ENCODE measurements at places on chromosomes 1 and 21.

- DNase-seq, result no peak
Measured at GRCh38 chr21:44466996-44467858, 11.9 kb downstream of the LRRC3 start.

- no peak for DNase-seq
Measured at GRCh38 chr1:92933459-92933858, 27.8 kb downstream of the DIPK1A start.

DNA sequence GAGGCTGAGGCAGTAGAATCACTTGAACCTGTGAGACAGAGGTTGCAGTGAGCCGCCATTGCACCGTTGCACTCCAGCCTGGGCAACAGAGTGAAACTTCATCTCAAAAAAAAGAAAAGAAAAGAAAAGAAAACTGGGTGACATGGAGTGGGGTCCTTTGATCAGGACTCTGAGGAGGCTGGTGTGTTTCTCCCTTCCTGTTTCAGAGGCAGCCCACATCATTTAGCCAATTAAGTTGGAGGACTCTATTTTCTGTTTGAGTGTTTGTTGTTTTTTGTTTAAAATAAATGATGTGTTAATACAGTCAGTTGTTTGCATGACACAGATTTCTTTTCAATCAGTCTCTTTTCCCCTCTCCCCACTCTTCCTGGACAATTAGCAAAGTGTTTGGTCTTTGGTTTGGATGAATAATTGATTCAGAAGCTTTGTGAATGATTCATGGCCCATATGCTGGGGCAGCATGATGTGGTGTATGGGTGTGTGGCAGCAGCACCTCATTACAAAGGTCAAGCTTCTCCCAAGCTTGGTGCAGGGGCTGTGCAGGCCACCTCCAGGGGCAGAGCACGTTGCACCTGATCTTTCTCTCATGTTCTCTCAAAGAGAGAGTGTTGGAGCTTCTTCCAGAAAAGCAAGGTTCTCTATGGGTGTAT, 48.8 kb downstream of the CACNA1E start:
- no peak for DNase-seq

- no peak for DNase-seq
Measured at GRCh38 chr1:61093525-61094137, 11.3 kb downstream of the NFIA start.

DNA sequence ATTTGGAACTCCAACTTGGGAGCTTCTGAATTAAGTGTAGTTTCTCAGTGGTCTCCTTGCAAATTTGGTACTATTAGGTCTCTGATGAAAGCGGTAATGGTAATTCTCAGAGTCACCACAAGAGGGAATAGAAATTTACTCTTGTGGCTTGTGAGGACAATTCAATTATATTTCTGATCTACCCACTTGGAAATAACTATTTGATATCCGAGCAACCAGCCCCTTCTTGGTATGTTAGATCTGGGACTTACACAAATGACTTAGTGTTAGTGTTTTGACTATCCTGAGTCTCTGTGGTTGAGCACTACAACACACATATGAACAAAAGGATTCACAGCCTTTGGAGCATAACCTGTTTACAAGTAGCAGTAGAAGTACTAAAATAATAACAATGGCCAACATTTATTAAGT, 68.1 kb downstream of the RPS6KA1 start:
- DNase-seq, result peak; percentile 17

DNA sequence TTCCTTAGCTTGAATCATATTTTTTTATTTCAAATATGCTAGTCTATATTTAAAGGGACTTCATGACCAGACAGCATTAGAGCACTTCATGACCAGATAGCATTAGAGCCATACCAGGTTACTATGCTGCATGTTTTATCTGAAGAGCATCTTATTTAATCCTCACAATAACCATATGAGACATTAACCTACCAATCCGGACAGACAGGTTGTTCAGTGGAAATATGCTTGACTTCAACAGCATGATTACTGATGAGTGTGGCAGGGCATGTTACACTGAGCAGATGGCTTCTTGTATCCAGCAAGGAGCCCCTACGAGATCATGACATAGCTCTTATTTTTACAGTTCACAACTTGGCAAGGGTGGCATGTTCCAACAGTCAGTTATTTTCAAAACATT, 85.0 kb upstream of the KCTD3 start:
- no peak for DNase-seq

- DNase-seq, result no peak
Measured at GRCh38 chr1:234528074-234528865, 49.3 kb upstream of the TARBP1 start.

DNA sequence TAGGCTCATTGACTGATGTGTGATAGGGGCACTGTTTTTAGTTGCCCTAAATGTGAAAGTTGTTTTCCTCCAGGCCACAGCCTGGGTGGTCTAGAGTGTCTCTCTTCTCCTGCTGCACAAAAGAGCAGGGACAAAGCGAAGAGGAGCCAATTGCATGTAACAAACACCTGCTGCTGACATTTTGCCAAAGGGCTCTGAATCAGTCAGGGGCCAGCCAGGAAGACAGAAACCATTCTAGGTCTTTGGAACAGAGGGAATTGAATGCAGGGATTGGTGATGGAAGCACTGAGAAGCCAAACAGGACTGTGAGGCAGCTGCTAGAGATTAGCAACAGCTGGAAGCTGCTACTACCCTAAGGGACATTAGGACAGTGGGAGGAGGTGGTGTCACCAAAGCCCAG, 185.3 kb upstream of the POU3F1 start:
- DNase-seq, result no peak

GRCh38 chr1:155081472-155082300, 3.0 kb downstream of the EFNA3 start:
- DNase-seq, result no peak

DNA sequence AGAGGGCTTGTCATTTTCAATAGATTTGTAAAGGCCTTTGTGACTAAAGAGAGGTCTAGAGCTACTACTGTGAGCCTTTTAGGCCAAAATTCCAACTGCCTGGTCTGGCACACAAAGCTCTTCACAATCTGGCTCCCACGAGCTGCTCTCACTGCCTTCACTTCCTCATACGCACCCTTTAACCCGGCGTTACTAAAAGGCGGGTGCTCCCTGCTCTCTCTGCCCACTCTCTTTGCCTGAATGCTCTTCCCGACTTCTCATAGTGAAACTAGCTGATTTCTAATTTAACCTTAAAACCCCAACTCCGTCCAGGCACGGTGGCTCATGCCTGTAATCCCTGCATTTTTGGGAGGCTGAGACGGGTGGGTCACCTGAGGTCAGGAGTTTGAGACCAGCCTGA, 14.2 kb downstream of the BSDC1 start:
- DNase-seq, result no peak

GRCh38 chr1:161238039-161238473, at the start of gene NR1I3:
Gene NR1I3, minus strand, starts transcription at chr1:161238203. Its CDS starts 1,638 bp downstream, at chr1:161236565.
- DNase-seq, result no peak

- DNase-seq, result no peak
Measured at GRCh38 chr1:8670371-8670818, 147.0 kb downstream of the RERE start.

DNA sequence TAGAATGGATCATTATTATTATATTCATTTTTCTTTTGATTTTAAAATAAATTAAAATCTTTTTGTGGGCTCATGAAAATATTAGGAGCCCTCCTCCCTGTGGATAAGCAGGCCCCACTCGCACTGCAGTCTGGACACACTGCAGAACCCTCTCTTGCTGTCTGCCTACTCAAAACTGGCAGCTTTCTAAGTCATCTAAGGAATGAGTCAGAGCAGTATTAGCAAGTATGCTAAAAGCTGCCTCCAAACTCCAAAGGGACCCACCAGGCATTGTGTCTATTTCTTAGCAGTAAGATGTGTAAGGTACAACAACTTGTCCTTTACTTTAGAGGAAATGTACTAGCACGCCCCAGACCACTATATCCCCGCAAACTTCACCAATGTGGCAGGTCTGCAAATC, 108.8 kb downstream of the SYF2 start:
- DNase-seq, result no peak

DNA sequence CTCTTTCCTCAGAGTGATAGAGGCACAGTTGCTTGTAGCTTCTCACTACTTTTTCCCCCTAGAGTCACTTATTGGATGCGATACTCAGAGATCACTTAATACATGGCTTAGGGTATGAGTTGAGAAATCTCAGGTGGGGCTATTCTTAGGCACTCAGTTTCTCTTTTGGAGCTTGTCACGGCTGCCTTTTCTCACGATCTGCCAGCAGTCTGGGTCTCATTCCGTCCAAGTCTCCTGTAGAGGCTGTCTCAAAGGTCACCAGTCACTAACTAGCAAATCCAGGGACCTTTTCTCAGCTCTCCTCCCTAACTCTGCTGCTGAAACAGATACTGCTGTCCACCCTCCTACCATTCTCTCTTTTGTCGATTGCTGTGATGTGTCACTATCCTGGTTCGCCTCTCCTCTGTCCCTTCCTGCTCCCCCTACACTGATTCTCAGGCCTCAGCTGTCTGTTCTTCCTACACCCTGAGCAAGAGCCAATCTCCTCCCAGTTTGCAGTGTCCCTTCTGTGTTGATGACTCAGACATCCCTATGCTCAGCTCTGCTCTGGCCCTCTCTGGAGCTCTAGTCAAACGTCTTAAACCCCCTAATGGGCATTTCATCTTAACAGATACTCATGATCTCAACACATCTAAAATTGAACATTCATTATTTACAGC, 12.4 kb downstream of the ATP1A2 start:
- no peak for DNase-seq

GRCh38 chr1:173954179-173954578, 37.1 kb upstream of the SERPINC1 start:
- no peak for DNase-seq

GRCh38 chr1:19240673-19241538, 10.4 kb downstream of the EMC1 start:
- DNase-seq, result peak; percentile 2

DNA sequence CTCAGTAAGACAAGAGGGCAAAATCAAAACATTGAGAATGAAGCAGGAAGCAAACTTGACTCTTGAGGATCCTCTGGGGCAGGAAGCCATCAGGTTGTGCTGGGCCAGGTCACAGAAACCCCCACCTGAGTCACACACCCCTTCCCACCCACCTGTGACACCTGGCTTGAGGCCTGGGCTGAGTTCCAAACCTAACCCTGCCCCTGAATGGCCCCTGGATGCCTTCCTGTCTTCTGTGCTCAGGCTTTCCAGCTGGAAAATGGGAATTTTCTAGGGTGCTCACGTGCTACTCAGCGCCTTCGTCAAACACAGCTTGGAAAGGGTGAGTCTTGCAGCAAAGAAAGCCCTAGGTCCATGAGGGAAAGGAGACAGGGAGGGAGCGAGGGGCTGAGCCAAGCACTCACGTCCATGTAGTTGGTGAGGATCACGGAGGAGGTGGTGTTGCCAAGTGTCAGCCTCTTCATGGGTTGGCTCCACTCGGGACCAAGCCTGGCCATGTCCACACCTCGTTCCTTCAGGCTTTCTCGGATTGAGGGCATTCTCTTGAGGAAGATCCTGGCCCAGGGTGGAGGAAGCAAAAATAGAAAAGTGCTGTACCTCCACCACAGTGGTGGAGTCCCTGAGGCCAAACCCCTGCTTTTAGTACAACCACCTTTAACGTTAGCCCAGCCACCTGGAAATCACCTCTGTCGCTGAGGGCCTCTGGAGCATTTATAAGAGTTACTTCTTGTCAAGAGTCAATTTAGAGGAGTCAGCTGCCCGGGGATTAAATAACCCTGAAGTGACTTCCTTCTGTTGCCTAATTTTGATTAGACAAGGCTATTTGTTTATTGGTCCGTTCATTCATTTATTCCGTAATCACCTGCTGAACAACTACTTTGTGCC, 4.3 kb downstream of the REN start:
- no peak for DNase-seq

DNA sequence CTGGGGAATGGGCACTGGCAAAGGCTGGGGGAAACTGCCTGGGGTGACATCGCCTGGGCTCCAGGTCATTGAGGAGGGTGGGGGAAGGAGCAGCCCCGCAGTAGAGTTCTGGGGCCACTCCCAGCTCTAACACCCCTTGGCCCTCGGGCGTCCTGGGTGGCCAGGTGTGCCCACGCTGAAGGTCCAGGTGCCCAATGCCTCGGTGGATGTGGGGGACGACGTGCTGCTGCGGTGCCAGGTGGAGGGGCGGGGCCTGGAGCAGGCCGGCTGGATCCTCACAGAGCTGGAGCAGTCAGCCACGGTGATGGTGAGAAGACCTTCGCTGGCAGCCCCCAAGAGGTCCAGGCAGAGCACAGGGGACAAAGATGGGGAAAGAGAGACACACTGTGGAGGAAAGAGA, 7.7 kb downstream of the NTRK1 start:
- no peak for DNase-seq

DNA sequence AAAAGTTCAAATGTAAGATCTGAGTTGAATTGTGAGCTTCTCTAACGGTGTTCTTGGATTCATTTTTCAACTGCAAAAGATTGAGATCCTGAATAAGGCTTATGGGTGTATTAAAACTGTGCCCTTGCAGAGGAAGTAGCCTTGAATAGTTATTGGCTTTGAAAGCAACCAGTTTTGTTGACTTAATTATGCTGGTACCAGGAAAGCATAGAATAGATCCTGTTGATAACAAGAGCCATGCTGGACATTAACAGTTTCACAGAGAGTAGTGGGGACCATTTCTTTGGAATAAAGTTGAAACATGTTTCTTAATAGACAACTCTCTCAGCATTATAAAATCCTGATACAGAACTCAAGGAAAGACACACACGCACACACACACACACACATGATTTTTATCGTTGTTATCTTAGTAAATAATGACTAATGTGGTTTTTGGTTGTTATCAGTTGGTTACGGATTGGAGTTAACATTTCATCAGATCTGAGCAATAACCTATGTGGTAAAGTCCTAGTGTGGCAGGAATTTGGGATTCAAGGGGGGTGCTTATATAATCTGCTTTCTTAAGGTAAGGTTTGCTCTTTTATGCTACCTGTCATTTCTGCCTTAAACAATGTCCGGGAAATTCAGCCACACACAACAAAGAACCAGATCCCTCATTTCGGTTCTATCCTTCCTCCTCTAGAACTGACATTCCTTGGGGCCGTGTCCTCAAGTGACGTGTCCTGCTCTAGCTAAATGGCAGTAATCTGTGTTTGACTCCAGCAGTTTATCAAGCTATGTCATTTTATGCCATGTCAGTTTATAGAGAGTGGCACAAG, 330.9 kb downstream of the CHRM3 start:
- no peak for DNase-seq

- DNase-seq, result no peak
Measured at GRCh38 chr1:36269408-36269838, 36.7 kb upstream of the SH3D21 start.

All from GDM1 (cell line).